ENCODE measurements at places on chromosomes 4 and X.
A peak's percentile ranks its signal among the peaks of the same experiment; 100 is the strongest.

DNA sequence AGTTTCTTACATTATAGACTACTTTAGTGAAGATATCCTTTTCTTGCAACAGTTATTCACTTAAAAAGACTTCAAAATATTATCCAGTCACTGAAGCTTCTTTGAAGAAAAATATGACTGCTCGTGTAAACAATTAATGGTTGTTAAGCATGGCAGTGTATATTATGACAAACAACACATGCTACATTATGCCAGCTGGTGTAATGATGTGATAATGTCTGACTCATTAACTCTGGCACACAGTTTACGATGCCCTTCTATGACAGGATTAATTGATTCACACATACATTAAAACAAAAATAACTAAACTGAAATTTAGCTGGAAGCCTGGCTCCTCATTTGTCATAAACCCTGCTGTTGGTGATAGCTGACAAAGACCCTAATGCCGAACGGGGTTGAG, 22.4 kb downstream of the GK2 start:
- DNase-seq: no peak

GRCh38 chr4:38092701-38093100, 132.5 kb downstream of the PTTG2 start:
- DNase-seq: no peak

DNA sequence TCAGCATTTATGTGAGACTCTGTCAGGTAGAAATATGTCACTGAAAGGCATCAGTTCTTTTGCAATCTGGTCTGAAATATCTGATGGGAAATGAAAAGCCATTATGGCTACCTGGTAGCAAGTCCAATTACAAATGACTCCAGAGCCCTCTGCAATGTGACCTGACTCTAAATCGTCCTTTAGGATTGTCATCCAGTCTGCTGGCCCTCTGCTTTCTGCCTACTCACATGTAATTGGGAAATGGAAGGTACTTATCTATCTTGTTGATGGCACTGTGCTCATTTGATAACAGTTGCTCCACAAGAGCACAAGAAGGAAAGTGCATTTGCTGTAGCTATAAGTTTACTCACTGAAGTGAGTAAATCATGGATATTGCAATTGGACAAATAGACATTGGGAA, 799.8 kb downstream of the RAPGEF2 start:
- DNase-seq: no peak

- no peak for DNase-seq
These were observed 653.2 kb upstream of the GALNT7 start for GRCh38 chr4:172515266-172515879.

GRCh38 chrX:23013366-23013765, 13.6 kb downstream of the DDX53 start:
- DNase-seq: no peak

DNA sequence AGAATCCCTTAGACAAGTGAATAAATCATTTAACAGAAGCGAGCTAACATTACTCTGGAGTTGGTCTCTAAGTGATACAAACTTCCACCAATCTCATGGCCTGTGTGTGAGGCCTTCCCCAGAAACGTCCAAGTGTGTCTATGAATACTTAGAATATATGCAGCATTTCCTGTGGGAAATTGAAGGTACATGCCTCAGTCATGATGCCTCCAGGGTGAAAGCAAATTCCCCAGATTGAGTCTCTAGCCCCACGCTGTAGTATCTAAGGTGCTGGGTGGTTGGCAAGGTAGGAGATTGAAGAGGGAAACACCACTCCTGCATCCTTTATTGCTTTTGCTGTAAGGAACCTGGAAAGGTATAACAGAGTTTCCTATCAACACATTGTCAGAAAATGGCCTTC, 113.8 kb downstream of the IL13RA2 start:
- DNase-seq: no peak

DNA sequence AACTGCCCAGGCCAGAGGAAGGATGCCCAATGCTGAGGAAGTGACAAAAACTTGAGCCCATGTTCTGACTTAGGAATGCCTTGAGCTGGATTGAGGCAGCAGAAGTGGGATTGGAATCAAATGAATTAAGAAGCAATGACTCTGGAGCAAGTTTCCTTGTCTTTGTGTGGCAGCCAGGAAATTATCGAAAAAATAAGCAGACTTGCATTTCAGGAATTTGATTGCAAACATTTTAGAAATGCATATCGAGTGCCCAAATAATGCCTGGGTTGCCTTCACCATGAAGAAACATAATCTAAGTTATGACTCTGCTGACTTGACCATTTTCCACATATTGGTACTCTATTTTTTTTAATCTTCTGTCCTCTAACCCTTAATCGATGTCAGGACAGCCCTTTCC, 9.5 kb downstream of the CYTL1 start:
- DNase-seq: no peak

GRCh38 chr4:77084019-77084639, 8.3 kb upstream of the CCNI start:
- no peak for DNase-seq

DNA sequence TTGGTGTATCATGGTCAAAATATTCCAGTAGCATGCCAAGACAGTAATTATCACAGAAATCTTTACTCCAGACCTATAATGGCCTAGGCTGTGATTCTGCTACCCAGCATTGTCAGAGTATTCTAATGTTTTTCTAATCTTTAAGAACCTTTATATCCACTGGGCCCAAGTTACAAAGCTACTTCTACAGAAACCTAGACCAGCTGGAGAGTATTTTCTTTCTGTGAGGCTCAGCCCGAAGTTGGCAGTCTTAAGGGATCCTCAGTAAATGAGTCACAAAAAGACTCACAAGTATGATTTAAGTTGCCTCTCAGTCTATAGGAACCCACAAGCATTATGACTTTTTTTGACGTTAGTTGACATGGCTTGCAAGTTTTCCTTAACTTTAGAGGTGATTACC, 638.5 kb upstream of the FAM241A start:
- DNase-seq: no peak

GRCh38 chr4:151887816-151888180, 127.0 kb upstream of the GATB start:
- no peak for DNase-seq

GRCh38 chr4:93658443-93658842, 170.1 kb upstream of the ATOH1 start:
- DNase-seq: no peak

- DNase-seq: no peak
These were observed 62.6 kb upstream of the KLF3 start for GRCh38 chr4:38601244-38601915.

DNA sequence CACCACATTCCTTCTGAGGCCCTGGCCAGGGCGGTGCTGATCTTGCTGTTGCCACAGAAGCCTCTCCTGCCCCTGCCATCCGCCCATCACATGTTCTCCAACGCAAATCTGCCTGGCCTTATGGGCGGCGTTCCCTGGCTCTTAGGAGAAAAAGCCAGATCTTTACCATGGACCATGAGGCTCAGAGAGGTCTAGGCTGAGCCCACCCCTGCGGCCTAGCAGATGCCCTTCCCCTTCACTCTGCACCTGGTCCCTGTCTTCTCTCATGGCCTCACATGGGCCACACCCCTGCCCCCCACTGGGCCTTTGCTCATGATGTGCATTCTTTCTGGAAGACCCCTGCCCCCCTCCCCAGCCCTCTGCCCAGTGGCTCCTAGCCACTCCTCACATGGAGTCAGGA, 78.5 kb downstream of the CRMP1 start:
- DNase-seq: no peak

DNA sequence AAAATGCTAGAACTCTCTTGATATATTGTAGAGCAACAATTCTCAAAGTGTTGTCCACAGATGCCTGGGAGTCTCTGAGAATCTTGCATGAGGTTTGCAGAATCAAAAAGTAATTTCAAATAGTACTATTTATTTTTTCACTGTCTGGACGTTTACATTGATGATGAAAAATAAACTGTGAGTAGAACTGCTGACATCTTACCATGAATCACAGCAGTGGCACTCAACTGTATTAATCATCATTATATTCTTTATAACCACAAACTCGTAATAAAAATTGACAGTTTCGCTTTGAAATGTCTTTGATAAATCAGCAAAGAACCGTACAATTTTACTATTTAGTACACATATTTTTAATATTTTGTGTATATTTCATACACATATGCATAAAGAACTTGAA, 94.5 kb downstream of the NAF1 start:
- no peak for DNase-seq

DNA sequence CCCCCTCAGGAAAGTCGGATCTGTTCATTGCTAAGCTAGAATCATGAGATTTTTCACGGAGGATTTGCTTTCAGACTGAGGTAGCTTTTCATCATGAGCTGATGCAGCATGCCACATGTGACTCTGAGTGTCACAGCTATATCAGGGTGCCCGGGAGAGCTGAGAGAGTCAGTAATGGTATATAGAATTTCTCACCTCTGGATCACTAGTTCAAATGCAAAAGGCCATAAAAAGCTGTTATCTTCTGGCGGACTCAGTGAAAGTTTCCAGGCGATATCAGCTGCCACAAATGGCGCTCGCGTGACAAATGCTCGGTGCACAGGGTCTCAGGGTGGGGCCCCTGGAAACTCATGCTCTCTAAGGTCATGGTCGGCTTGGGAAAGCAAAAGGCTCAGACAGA, 150.1 kb downstream of the DHX15 start:
- DNase-seq: no peak

- DNase-seq: no peak
These were observed 1910.0 kb upstream of the TENM3 start for GRCh38 chr4:180333162-180333561.

DNA sequence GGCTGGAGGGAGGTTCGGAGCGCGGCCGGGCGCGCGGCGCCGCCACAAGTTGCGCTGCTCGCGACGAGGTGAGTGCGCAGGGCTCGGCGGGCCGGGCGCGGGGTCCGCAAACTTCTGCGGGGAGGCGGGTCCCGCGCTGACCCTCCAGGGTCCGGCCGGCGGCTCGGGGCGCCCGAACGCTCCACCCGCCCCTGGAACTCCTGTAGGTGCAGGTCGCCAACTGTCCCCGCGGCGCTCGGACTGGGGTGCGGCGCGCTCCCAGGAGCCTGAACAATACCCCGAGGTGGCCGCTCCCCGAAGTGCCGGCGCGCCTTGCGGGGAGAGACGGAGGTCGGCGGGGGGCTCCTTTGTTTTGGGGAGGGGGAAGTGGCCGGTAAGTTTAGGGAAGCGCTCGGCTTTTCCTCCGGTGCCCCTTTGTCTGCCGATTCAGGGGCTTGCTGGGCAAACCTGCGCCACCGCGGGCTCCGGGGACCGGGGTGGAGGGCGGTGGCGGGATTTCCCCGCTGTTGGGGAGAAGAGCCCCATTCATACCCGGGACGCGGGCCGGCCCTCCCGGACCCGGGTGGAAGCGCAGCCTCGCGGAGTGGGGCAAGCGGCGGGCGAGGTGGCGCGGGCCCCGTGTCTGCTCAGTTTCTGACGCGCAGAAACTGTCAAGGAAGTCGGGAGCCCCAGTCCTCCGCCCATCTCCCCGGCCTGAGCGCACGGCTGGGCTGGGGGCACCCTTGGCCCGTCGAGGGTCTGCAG, 694 bp downstream of the TBL1X start:
- peak; percentile 65 for DNase-seq

- no peak for DNase-seq
These were observed 37.3 kb upstream of the BBS12 start for GRCh38 chr4:122695226-122695625.

DNA sequence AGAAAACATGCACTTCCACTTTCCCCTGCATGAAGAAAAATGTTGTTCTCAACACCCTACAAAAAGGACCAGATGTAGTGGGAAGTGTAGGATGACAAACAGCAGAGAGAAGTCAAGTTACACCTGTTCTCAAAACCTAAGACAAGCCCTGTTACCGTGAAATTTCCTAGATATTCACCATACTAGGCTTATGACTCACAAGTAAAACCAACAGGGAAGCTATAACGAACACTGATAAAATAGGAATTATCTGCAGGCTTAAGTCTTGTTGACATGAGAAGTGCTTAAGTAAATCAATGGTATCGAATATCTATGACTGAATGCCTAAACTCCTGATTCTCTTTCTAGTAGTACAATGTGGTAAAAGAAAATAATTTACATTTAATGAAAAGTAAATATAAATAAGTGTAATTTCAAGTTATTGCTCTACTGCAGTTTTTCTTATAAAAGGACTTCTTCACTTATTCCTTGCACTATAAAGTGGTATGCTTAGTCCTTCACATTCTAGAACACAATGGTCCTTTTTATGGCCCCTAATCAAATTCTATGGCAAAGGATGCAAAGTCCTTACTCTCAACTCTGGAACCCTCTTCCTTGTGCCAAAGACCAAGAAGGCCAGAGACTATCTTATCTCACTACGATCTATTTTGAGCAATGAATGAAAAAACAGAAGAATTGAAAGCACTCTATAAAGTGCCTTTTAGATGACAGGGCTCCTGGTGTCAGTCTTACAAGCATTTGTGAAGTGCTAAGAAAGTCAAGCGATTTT, 19.6 kb downstream of the AP1S2 start:
- DNase-seq: no peak

GRCh38 chr4:139684351-139684750, 18.7 kb downstream of the MGST2 start:
- DNase-seq: no peak

DNA sequence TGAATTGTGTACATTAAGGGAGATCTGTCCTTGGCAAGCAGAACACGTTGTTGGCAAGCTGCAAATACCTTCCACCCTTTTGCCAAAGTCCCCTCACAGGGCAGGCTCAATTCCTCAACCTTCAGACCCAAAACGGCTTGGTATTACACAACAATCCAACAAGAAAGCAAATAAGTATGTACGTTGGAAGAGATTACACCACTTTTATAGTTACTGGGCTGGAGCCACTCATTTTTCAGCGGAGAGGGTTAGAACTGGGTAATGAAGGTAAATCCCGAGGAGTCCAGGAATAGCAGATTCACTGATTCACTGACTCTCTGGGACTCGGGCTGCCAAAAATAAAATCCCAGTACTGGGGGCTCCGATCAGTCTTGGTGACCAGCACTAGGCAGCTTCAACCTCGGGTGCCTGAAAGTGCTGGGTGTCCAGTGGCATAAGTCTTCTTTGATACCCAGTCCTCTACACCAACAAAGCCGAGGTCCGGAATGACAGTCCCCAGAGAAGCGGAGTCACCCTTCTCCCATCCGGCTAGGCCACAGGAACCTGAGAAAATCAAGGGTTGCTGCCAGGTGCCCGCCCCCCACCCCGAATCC, 587 bp downstream of the TIMM8A start:
- DNase-seq: no peak

DNA sequence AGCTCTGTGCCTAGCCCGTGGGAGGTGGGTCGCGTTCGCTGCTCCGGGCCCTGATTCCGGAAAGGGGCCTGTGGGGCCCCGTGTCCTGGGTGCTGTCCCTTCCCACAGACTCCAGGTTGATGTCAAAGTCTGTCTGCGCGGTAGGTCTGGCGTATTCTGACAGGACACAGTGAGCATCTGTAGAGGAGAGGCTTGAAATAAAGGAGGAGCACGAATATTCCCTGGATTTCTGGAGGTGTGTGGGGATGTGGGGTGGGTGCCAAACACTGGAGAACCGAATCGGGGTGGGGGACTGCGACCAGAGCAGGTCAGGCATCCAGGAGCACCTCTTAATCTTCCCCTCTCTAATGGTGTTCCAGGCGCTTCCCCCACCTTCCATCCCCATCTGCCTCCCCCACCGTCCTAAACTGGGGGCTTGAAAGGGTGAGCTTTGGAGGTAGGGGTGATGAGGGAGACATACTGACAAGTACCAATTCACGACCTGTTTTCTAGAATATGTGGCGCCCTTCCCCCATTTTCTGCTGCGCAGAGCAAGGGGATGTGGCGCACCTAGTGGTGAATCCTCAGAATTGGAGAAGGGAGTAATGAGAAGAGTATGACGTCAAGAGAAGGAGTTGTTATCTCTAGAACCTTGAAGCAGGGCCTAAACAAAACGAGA, 877 bp downstream of the GPRASP1 start:
- DNase-seq: peak; percentile 26
